ENCODE measurements at places on chromosomes 4 and X. TPM values are rescaled to one million over a fixed set of nuclear protein-coding genes. Genes with fewer than 3 reads are reported as not detected.

DNA sequence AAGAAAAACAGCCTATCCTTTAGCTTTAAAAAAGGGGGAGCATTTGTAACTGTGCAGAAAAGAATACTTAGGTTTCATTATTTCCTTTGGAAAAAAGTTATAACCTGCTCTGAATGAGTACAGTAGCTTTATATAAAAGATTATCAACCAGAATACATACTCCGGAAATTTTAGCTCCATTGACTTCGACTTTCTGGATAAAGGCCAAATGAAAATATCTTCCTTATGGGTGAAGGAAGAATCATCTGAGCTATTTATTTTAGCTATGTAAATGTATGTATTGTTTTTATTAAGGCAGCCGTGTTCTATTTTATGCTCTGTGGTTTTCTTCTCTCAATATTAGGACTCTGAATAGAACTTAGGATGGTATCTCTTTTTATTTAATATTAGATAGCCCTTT lies 69.0 kb upstream of the ETNPPL start:
- no peak for DNase-seq

GRCh38 chr4:38866973-38867477 lies 581 bp upstream of the FAM114A1 start:
- DNase-seq = no peak

- DNase-seq = no peak
Measured at GRCh38 chr4:38671592-38671940, 7.6 kb downstream of the KLF3 start.

DNA sequence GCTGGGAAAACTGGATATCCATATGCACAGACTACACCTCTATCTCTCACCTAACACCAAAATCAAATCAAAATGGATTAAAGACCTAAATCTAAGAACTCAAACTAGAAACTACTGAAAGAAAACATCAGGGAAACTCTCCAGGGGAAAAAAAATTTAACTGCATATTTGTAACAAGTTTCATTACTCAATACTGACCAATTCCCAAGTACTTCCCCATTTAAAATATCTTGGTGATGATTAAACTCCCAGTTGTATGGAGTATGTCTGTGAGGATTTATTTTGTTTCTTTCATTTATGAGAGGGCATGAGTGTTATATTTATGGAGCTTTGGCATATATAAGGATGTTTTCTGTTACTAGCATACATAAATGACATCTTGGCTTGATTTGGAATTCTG lies 112.3 kb upstream of the IL15 start:
- no peak for DNase-seq

GRCh38 chrX:124796989-124797388 lies 450.6 kb downstream of the SH2D1A start:
- DNase-seq = no peak

SYTL4 gene
- total RNA-seq = 30.7 TPM

GRCh38 chr4:11098461-11098860 lies 330.2 kb downstream of the HS3ST1 start:
- DNase-seq = no peak

HSFX3 gene
- total RNA-seq = not detected

FREM3 gene
- not detected for total RNA-seq

DNA sequence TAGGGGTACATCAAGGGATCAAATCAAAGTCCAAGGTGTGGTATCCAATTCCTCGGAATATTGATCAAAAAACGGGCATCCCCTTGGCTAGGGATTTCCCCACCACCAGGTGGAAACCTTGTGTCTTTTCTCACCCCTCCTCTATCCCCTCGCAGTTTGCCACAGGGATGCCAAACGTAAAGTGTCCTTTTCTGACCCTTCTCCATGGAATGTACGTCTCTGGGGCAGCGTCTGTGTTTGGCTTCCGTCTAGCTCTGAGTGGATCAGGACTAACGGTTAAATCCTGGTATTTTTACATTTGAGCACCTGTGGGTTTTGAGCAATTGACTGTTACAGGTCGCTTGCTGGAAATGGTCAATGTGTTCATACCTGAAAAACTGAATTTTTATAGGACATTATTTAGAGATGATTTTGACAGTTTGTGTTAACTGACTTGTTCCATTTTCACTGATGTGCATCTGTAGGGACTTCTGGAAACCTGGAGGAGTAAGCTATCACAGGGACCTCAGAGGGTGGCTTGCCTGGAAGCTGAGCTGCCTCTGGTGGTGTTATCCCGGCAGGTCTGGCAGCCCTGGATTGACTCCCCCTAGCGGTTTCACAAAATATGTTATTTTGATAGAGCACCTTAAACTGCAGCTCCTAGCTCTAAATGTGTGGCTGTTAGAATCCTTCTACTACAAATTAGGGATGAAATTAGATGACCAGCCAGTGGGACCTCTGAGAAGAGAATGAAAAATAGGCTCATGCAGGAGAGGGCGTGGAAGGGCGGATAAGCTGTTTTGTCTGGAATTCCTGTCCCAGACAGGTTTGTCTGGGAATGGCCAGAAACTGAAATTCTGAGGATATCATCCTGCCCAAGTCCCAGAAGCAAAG lies 8.8 kb upstream of the MGST2 start:
- peak; percentile 55 for DNase-seq

DNA sequence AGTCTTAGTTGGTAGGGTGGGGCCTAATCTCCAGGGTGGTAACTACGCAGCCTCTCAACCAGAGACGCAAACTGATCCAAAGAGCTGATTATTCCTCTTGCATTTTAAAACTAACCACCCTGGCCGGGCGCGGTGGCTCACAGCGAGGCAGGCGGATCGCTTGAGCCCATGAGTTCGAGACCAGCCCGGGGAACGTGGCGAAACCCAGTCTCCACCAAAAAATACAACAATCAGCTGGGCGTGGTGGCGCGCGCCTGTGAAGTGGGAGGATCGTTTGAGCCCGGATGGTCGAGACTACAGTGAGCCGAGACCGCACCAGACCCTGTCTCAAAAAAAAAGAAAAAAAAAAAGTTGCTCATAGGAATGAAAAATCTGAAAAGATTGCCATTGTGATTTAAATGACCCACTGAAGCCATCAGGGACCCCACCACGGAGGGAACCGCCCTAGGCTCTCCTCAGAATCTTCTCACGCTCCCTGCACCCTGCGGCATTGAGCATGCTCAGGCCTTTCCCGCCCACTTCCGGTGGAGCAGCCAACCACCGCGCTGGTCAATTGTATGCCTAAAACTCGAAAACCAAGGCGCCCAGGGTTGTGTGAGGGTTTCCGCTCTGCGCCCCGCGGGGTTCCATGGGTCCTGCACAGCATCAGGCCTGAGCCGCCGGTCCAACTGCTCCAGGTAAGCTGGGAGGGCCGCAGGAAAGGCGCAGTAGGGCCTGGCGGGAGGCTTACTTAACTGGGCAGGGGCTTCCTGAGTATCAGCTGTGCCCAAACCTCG lies at the start of gene TRIM60:
Gene TRIM60, plus strand, starts transcription at position 564 of the 776 bp plus-strand sequence. CDS start 8,074 bp downstream, outside the sequence.
- no peak for DNase-seq

GRCh38 chrX:1555370-1555769 lies 18.4 kb upstream of the P2RY8 start:
- DNase-seq = no peak

DNA sequence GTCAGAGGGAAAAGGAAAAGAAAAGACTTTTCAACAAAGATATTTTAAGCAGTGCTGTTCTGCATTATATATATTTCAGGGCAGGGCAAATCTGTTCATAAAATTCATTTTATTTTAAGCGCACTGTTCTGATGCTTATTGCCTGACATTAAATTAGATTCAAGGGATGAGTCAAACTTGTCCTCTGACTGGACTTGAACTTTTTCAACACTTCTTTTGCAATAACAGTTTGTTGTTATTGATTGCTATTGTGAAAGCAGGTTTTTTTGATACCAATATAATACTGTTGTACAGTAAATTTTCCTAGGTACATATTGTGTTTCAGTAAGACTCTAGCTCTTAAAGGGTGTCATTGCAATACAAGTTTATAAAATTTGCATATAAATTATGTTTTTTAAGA lies 481.3 kb downstream of the NAF1 start:
- DNase-seq = no peak

DNA sequence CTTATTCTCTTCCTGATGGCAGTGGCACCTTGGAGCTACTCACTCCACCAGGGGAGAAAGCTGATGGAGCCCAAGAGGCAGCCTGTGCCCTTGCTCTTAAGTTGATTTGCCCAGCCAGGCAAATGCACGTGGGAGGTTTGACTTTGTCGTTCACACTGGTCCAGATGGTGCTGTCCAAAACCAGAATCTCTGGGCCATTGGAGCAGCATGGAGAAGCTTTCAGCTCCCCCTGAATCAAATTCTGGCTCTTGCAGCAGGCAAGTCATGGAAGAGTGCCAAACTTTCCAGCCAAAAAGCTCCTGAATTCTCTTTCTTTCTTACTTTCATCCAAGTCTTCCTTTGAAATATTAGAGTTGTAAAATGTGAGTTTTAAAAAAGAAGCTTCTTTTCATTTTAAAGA lies 970.4 kb downstream of the RPA4 start:
- DNase-seq = no peak

- no peak for DNase-seq
Measured at GRCh38 chr4:76292730-76293129, 13.8 kb upstream of the STBD1 start.

DNA sequence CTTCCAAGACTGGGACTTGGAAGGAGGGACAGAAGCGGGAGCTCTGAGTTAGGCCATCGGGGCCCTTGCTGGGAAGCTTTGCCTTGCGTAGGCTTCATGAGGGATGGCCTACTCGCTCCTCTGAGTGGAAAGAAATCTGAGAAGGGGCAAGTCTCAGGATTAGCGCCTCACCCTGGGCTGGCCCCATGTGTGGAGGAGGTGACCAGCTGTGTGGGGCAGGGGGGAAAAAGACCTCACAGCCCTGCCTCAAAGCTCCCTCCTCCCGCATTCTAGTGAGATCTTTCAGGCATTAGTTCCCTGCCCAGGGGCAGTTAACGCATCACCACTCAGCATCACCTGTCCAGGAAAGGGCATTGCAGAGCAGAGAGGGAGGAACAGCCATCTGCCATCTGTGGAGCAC lies 156.1 kb downstream of the ENPP6 start:
- no peak for DNase-seq

DNA sequence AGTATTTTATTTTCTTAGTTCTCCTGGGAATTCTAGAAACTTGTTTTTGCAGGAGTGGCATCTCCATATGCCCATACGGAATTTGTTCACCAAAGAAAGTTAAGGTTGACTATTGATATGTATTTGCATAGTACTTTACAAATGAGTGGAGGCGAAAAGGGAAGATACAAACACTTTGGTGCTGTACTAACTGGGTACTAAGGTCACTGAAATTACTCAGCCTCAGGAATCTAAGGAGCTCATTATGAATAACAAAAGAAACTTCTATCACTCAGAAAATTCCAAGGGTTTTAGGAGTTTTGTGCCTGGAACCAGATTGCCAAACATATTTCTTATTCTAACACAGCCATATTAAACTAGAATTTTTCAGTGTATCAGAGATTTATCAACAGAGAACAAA lies 27.4 kb upstream of the TMPRSS11B start:
- DNase-seq = no peak

USP17L25 gene
- total RNA-seq = not detected

CXorf49 gene
- total RNA-seq = not detected

DNA sequence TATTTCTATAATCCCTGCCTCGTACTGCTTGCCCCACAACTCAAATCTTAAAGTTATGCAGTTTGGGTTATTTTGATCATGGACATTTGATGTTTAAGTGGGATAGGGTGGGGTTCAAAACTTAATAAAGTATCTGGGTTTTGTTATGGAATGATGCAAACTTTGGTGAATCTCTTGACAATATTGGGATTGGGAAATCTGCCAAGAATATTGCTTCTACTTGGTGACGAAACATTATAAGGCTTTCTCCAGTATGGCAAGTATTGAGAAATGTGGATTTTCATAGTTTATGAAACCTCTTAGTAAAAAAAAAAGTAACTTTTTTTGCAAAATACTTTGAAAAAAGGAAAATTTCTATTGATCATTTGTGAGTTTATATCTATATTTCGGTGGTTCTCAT lies 130.8 kb upstream of the SFRP2 start:
- DNase-seq = no peak

C1QTNF7 gene
- total RNA-seq = 4.2 TPM

DNA sequence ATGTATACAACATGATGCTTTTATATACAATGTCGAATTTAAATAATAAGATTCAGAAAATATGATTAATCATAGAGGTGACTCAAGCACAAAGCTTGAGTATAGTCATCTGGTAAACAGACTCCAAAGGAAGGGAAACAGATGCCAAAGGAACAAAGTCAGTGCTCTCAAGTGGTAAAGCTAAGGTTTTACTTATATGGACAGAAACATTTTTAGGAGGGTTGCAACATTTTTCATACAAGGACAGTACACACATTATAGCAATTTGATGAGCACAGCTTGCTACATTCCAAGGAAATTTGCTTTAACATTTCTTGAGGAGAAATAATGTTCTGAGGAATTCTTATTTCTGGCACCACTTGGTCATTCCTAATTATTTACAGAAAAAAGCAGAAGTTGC lies 333.4 kb upstream of the AADAT start:
- no peak for DNase-seq

DNA sequence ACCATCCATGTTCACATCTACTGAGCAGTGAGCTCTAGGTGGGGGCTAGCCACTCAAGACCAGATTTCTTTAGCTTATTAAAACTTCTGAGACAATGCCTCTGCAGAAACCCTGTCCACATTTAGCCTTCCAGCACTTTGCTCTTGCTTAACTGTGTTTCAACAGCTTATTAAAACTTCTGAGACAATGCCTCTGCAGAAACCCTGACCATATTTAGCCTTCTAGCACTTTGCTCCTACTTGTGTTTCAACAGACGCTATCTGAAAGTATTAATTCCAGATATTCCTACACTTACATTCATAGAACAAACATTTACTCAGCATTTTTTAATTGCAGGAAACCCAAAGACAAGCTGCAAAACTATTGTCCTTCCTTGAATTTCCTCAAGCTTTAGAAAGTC lies 91.9 kb downstream of the SEL1L3 start:
- no peak for DNase-seq

GRCh38 chr4:171954650-171955049 lies 141.4 kb downstream of the GALNTL6 start:
- no peak for DNase-seq

FGFR3 gene
- total RNA-seq = 32.3 TPM

UBE2K gene
- total RNA-seq = 99.0 TPM

GRCh38 chr4:156227321-156227720 lies 273.7 kb upstream of the CTSO start:
- no peak for DNase-seq

SPACA5 gene
- total RNA-seq = not detected

GRCh38 chrX:133654811-133655210 lies 239.5 kb upstream of the GPC4 start:
- no peak for DNase-seq

- DNase-seq = no peak
Measured at GRCh38 chr4:3716631-3717235, 49.5 kb upstream of the ADRA2C start.

OSTC gene
- 81.4 TPM for total RNA-seq

EGF gene
- total RNA-seq = 2.2 TPM

GRCh38 chrX:1587161-1587560 lies 4.2 kb upstream of the AKAP17A start:
- peak; percentile 13 for DNase-seq

BMP3 gene
- total RNA-seq = 33.4 TPM

CNKSR2 gene
- 0.32 TPM for total RNA-seq

DNA sequence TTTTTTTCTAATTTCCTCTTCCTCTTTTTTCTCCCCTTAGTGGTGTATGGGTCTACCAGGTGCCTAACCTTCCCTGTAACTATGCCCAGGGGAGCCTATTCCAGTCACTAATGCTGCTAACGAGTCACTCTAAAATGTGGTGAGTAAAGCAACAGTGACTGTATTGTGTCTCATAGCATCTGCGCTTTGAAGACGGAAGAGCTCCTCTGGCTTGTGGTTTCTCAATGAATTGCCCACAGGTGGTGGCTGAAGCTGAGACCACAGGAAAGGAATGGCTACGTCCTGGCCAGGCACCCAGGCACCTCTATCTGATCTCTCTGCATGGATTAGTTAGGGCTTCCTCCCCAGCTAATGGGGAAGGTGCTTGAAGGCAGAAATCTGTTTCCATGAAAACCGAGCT lies 763.5 kb upstream of the FRG1 start:
- DNase-seq = no peak

All from colonic mucosa (tissue), 4 donors.